Fibroblast of mammary gland (primary cell): ENCODE measurements at places on chromosomes 7 and 10.
A peak's percentile ranks its signal among the peaks of the same experiment; 100 is the strongest.

- DNase-seq: no peak
Measured at GRCh38 chr10:45558425-45558824, 114.1 kb downstream of the ZFAND4 start.

- DNase-seq: peak; percentile 100
Measured at GRCh38 chr7:139915864-139916716, 87.0 kb downstream of the TBXAS1 start.

GRCh38 chr7:116569737-116570136, 44.9 kb downstream of the CAV1 start:
- DNase-seq: peak; percentile 98

- DNase-seq: no peak
Measured at GRCh38 chr7:111370002-111370401, 192.3 kb downstream of the IMMP2L start.

DNA sequence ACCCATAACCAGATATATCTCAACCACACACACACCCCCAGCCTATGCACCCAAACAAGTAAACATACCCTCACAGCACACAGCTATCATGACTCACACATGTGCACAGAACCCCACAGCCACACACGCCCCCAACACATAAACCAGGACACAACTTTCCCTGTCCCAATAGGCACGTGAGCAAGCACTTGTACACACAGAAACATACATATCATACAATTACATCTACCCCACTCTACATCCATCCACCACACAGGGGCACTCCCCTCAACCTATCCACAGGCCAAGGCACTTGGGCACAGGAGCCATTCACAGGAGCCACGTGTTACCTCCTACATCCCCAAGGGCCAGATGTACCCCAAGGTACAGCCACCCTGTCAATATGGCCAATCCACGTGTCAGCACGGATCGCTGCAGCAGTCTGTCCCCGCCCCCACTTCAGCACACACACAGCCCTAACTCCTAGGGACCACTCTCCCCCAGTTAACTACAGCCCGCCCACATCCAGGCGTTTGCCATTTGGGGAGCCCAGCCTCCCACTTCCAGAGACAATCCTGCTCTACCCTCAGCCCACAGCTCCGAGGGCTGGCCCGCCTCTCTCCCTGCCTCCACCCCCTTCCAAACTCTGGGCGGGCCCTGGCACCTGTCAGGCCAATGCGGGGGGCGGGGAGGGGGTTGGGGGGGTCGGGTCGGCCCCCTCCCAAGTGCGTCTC, 163.5 kb downstream of the SH3PXD2A start:
- DNase-seq: peak; percentile 33

- no peak for DNase-seq
Measured at GRCh38 chr7:150828384-150828783, 23.9 kb upstream of the AOC1 start.

GRCh38 chr10:13750299-13751190, 163.8 kb downstream of the PRPF18 start:
- no peak for DNase-seq

GRCh38 chr7:94183289-94183749, 179.2 kb upstream of the BET1 start:
- DNase-seq: peak; percentile 99

- no peak for DNase-seq
Measured at GRCh38 chr10:59708816-59709394, 745 bp downstream of the SLC16A9 start.

DNA sequence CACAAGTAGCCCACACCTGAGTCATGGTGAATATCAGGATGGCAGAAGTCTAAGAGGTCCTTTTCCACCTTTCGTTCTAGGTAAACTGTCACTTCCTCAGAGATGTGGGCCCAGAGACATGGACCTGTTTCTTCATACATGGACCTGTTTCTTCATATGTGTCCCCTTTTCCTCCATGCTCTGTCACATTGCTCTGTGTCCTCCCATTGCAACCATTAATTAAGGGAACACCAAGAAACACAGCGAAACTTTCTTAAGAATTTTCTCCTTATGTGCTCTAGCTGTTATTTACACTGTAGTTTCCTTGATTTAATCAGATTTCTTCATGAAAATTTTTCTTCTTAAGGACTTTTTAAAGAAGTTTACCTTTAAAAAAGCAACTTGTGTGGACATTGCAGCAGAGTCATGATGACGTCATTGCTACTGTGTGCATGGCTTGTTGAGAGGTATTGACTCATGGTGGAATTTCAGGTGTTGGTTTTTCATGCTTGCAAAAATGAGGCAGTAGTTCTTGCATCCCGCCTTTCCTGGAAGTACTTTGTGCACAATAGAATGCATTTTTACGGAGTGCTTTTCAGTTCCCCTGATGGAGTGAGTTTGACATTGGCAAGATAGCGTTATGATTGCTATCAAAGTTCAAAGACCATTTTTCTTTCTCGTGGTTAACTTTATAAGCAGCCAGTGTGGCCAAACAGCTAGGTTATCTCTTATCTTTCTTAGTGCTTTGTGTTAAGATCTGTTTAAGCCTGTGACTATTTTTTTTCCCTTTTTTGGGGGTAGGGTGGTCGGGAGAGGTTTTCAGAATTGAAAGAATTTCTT, 37.7 kb downstream of the CFAP58 start:
- peak; percentile 15 for DNase-seq

- no peak for DNase-seq
Measured at GRCh38 chr7:77415823-77416620, at the start of gene GSAP. TSS of gene GSAP (minus strand) at chr7:77416349. CDS start at chr7:77416321, 28 bp downstream.

GRCh38 chr10:87763086-87763861, 54.8 kb downstream of the ATAD1 start:
- DNase-seq: no peak

DNA sequence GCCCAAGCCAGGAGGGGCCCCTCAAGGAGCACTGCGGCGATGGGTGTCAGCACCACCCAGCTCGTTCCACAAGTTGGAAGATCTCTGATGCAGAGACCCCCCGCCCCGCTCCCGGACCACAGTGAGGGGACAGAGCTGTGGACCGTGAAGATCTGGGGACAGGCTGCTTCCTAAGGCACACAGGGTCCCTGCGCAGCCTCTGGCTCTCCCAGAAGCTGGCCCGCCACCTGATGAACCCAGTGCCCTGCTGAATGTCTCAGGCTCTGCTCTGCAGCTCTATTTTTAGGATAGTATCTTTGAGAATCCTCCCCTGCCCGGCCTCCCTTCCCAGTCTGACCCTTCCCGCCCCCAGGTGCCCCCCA, 29.7 kb downstream of the GBX1 start:
- no peak for DNase-seq

- DNase-seq: peak; percentile 94
Measured at GRCh38 chr7:17633067-17633466, 307.2 kb downstream of the SNX13 start.

- no peak for DNase-seq
Measured at GRCh38 chr10:8435186-8436055, 380.9 kb downstream of the GATA3 start.

GRCh38 chr7:14446219-14446618, 456.3 kb downstream of the DGKB start:
- DNase-seq: no peak

DNA sequence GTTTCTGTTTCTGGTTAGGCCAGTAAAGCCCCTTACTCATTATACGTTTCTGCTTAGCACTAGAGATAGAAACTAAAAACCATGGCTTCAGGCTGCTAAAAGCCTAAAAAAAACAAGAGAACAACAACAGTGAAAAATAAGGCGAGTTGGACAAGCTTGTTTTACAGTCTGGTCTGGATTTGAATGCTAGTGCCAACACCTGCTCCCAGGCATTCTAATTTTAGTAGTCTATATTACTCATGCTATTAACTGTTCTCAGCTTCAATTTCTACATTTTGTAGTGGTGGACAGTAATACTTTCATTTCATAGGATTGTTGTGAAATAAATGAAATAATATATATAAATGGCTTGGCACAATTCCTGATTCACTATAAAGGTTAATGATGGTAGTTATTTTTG, 108.5 kb downstream of the HBP1 start:
- DNase-seq: peak; percentile 7

DNA sequence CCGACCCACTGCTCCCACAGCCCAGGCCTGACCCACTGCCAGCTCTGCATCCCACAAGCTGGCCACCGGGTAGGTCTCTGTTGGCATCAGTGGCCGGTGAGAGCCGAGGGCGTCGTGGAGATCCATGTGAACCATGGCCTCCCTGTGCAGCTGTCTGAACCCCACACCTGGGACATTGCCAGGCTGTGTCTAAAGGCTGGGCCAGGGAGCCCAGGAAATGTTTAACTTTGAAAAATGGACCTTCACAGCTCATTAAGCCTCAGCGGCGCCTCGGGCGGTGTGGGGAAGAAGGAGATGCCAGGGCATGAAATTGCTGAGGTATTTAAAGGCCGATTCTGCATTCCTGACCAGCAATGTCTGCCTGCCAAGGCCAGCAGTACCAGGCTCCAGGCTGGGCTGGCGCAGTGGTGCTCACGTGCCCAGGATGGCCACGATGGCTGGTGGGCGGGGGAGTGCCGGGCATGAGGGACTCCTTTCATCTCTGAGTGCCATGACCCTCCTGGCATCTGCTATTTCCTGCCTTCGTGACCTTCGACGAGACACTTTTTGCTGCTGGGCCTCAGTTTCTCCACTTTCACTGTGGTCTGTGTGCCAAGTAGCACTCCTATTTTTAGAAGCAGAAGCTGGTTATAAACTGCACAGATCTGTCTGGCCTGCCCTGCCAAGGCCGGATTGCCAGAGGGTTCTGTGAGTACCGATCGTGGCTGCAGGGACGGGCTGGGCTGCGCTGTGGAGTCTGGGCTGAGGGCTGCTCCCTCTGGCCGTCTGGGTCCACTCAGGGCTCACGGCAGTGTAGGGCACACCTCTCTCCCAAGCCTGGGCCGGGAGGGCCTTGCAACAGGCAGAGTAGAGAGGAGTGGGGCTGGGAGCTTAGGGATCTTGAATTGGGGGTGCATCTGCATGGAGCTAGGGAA, 21.8 kb downstream of the ELFN1 start:
- no peak for DNase-seq

GRCh38 chr7:136900005-136900404, 31.6 kb downstream of the CHRM2 start:
- no peak for DNase-seq

DNA sequence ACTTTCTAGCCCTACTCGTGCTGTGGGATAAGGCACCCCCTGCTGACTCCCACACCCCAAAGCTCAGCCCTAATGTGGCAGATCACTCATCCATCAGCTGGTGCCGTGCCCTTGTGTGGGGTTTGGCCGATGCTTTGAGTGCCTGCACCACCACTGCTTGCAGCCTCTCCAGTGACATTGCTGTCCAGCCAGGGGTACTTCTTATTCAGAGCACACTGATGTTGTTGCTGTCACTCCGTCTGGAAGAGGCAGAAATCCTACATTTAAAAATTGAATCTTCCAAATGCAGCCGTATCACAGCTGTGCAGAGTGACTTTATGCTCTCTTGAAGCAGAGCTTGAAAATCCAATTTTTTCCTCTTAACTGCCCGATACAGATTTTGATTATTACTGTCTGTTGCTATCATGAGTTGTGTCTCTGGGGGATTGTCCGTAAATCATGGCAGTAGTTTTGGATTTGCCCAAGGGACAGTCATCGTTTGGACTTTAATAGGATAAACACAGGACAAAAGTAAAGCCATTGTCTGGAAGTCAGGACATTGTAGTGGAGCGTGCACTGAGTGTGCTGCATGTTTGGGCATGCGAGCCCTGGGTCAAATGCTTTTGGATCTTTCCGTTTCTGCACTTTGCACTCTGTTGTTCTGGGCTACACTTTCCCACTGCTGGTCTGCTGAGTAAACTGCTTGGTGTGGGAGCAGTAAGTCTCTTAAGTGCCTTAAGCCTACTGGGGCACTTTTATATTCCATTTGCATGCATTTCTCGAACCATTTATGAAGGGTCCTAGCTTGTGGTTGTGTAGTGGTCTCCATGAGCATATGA, 128.2 kb downstream of the DOCK1 start:
- DNase-seq: no peak

DNA sequence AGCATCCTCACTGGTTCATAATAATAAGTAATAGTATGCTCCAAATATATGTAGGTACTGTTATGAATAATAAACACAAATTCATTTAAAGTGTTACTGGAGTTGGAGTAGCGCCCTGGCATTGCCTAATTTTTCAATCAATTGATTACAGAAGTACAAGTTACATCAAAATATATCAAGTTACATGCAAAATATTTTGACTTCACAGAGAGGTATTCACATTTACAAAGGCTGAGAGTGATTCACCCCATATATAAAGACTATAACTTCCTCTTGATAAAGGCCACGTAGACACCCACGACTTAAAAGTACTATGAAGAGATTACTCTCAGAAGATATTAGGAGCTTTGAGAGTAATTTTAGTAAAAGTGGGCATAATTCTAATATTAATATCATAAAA, 13.6 kb upstream of the COL17A1 start:
- peak; percentile 37 for DNase-seq

- DNase-seq: no peak
Measured at GRCh38 chr7:55019191-55019690, 424 bp downstream of the EGFR start.

- DNase-seq: no peak
Measured at GRCh38 chr7:7701527-7701926, 16.9 kb downstream of the RPA3 start.

DNA sequence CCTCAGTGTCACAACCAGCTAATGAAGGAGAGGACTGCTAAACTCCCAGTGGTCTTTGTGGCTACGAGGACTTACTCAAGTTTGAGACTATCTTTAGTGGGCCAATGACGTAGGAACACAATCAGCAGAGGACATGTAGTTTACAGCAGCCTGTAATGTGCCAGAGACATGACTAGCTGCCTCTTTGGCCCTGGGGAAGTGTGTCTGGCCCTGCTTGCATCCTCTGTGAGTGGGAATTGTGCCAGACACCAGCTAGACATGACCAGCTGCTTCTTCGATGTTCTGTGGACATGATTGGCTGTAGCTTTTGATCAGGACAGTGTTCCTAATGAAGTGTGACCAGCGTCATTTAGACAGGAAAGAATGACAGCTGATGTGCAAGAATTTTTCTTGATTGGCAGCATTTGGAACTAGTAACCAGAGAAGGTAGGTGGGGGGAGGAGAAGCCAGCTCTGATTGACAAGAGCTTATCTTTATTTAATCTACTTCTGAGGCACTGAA, 141.7 kb downstream of the AUTS2 start:
- DNase-seq: peak; percentile 85

- DNase-seq: no peak
Measured at GRCh38 chr10:131683281-131683861, 217.4 kb upstream of the PPP2R2D start.

GRCh38 chr10:127009366-127009765, 104.1 kb downstream of the DOCK1 start:
- DNase-seq: no peak
